ENCODE measurements at places on chromosomes 12 and 14.
A peak's percentile ranks its signal among the peaks of the same experiment; 100 is the strongest.

DNA sequence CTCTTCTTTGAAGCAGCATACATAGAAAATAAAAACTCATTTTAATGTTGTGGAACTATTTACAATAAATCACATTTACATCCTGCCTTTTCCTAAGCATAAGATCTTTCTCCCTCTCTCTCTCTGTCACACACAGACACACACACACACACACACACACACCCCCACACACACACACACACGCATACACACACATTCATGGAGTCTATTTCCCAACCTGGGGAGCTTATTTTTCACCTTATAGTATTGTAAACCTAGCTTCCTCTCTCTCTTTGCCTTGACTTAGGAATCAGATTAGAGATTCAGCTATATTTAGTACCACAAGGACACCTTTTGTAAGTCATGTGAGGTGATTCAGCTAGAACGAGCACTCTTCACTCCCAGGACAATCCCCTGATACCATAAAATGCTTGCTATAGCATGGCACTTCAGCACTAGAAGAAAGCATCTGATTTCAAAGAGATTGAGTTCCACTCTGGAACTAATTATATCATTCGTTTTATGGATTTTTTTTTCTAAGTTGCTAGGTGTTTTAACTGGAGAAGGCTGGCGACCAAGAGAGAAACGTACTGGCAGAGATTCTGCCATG lies 23.6 kb downstream of the TMEM30B start:
- no peak for DNase-seq

DNA sequence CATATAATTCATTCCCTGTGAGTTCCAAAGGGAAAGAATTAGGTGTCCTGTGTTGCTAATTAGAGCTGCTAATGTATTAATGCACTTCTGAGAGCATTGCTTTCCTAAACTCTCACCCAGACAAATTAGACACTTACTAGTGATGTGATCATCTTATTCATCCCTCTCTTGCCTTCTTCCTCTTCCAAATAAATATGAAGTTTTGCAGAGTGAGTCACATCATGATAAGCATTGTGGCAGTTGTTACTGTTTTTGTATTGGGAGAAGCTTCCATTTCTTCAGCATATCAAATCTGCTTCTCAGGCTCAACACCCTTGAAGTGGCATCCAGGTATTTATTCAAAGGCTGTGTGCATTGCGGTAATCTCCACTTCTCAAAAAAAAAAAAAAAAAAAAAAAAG lies 37.3 kb upstream of the E2F7 start:
- DNase-seq: no peak

DNA sequence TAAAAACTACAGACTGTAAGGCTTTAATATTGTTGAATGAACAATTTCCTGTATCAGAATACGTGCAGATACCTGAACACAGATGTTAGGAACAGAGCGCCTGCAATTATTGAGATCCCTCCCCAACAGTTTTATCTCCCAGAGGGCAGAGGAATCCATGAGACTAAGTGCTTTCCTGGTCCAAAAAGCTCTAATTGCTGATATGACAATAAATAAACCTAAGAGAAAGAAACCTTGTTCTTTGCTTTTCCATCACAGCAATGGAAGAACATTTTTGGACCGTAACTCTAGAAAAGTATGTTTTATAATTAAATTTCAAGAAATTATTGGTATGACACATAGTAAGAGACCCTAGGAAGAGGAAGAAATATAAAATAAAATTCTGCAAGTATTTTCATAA lies 13.0 kb upstream of the KRT83 start:
- DNase-seq: no peak

DNA sequence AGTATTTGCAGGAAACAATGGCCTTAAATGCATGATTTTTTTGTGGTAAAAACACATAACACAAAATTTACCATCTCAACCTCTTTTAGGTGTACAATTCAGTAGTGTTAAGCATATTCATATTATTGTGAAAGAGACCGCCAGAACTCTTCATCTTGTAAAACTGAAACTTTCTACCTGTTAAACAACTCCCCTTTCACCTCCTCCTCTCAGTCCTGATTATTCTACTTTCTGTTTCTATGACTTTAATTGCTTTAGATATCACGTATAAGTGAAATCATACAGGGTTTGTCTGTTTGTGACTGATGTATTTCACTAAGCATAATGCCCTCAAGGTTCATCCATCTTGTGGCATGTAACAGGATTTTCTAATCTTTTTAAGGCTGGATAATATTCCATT lies 353.4 kb downstream of the ADAMTS20 start:
- no peak for DNase-seq

DNA sequence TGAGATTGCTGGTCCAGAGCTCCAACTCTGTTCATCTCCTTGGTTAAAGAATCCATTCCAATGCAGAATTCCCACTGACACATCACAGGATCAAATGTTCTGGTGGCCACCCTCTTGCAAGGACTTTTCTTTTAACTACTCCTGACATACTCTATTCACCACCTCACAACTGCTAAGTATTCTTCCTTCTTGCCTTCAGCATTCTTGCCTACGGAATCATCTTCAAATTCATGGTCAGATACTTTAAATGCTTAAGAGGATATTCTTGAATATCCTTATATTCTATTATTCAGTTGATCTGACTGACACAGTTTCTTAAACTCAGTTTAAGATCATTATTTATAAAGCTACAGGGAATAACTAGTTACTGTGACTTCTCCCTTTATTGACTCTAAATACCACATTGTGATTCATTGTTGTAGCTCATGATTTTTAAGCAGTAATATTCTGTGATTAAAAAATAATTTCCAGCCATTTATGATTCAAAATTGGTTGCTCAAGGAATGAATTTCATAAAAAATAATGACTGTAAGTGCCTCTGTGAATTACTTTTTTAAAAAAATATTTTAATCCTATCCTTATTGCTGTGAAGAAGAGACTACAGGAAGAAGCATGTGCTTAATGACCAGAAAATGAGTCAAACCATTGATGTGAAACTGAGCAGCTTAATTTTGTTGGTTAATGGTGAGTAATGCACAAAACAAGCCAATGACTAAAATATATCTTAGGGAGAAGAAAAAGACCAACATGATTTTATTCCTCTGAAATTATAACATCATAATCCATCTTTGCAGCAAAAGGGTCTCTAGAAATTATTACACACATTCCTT lies 207.1 kb downstream of the PIK3C2G start:
- DNase-seq: no peak

- no peak for DNase-seq
Observed at GRCh38 chr14:56189307-56189706, 71.1 kb downstream of the PELI2 start.

GRCh38 chr12:114735680-114736374 lies 51.9 kb upstream of the TBX3 start:
- DNase-seq: no peak

DNA sequence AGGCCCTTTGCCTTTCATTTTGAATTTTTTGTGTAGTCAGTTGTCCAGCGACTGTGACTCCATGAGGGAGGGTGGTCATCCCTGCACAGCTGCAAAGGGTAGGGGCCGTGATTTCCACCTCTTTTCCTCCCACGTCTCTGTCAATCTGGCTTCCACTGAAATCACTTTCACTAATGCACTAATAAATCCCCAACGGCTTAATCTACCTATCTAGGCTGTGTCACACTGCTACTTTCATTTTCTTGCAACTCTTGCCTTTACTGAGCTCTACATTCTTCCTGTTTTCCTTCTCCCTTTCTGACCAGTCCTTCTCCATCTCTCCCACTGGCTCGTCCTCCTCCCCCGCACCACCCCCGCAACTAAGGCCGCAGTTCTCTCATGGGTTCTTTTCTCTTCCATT lies 212.3 kb upstream of the FOXN3 start:
- no peak for DNase-seq

- DNase-seq: no peak
Observed at GRCh38 chr12:2891240-2892053, 756 bp downstream of the TULP3 start.

- no peak for DNase-seq
Observed at GRCh38 chr12:7012024-7012607, 6.2 kb downstream of the LPCAT3 start.

DNA sequence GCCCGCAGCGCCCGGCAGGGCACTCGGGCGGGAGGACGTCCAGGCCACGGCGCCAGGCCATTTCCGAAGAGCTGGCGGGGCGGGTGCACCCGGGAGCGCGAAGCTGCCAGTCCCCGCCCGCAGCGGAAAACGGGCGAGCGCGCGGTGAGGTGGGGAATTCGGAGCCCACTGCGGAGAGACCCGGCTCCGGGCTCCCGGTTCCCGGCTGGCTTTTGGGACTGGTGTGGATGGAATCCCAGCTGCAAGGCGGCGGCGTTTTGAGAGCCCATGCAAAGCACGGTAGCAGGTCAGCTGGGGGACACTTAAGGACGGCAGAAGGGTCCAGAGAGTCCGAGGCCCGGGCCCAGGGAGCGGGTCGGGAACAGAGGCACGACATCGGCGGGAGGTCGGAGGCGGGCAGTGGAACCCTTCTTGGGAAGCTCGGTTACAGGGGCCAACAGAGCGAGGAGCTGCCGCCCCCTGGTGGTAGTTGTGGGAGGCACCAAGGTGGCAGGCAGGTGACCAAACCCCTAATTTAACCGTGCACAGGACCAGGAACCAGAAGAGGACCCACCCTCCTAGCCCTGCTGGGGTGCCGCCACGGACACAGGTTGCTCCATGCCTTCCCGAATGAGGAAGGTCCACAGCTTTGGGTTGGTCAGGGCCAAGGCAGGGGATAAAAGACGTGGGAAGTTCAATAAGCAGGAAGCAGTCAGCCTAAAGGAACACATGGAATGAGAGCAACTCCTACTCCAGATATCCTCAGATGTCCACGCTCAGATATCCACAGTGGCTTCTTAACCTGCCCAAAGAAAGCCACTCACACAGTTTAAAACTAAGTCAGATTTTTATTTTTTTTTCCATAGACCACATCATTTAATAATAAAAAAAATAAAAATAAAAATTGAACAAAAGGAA lies 685 bp upstream of the CDH24 start:
- peak; percentile 89 for DNase-seq

DNA sequence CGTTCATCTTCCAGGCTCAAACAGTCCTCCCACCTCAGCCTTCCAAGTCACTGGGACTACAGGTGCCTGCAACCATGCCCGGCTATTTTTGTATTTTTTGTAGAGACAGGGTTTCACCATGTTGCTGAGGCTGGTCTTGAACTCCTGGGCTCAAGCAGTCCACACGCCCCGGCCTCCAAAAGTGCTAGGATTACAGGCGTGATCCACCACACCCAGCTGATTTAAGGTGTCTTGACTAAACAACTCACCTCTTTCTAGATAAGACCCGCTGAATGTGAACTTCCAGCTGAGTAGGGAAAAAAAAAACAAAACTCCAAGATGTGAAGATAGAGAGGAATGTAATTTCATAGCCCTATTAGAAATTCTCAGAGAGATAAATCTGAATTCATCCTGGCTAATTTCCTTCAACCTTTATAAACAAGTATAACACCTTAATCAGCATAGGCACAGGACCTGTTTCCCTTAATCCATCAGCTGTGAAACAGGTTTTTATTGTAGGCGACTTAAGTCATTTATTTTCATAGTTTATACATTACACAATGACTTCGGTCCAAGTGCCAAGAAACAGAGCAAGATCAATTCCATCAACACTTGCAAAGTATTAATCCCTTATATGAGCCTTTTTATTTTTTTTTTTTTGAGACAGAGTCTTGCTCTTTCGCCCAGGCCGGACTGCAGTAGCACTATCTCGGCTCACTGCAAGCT lies 51.5 kb downstream of the HCAR2 start:
- no peak for DNase-seq

- no peak for DNase-seq
Observed at GRCh38 chr12:4809013-4809448, 88.8 kb downstream of the GALNT8 start.

- no peak for DNase-seq
Observed at GRCh38 chr12:48038085-48038484, 33.8 kb upstream of the COL2A1 start.

DNA sequence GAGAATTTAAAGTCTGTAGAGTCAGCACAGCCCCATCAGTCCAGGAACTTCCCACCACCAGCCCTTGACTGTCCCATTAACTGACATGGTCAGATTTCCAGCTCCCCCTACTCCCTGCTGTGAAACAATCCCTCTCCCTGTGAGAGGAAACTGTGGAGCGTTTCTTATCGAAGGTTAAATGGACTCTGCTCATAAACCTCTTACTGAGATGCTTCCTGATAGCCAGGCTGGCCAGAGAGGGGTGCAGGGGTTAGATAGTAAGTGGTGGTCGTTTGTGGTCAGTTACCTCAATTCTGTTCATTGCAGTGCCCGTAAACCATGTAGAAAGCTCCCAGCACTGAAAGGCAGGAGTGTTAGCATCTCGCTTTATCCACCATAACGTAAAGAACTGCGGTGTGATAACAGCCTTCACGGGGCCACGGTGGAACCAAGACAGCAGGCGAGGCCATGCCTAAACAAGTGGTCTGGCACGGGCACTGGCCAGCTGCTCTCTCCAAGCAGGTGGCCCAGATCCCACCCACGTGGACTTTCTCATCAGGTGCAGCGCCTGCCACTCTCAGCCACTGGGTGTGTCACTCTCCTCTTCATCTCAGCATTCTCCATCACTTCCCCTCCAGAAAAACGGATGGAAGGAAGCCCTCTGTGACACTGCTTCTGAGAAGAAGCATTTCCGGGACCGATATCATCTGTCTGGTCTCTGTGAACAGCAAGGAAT lies 102.2 kb downstream of the FBXL14 start:
- no peak for DNase-seq

- no peak for DNase-seq
Observed at GRCh38 chr14:84090837-84091236, 1439.1 kb upstream of the FLRT2 start.

GRCh38 chr14:54257424-54257823 lies 139.4 kb upstream of the CDKN3 start:
- no peak for DNase-seq

GRCh38 chr12:29228474-29229157 lies 79.5 kb downstream of the FAR2 start:
- no peak for DNase-seq

DNA sequence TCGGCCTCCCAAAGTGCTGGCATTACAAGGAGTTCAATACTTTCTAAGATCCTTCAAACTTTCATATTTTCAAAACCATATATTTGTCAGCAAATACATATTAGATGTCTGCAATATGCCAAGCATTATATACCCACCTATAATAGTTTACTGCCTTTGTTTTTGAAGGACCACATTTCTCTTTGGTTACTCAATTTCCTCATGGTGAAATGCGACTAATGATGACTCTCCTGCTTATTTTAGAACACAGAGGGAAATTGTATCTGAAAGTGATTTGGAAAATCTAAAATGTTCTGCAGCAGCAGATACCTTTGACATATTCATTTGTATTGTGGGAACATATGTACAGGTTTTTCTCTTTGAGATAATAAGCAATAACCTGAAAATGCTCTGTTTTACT lies 2.7 kb upstream of the CNTN1 start:
- no peak for DNase-seq

GRCh38 chr12:42440608-42441007 lies 114.6 kb downstream of the PPHLN1 start:
- DNase-seq: no peak

DNA sequence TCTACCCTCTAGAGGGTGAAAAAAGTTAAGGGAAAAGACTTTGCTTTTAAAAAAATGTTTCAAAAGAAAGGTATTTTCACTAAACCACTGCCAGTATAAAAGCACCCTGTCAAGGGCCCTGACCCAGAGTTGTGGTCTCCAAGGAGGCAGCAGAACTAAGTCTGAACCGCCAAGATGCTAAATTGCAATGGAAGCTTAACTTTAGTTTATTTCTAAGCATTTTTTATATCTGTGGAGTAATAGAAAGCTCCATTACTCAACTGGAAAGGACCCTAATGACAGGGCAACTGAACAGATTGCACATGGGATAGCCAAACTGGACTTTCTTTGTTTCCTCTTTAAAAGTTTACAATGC lies 379.8 kb downstream of the NAV3 start:
- DNase-seq: no peak
